ENCODE measurements at places on chromosomes 3 and 15.

- DNase-seq, result no peak
These were observed 38.1 kb upstream of the IQSEC1 start for GRCh38 chr3:13111173-13111872.

GRCh38 chr3:158713094-158713499 lies 19.2 kb downstream of the RARRES1 start:
- no peak for DNase-seq

GRCh38 chr15:27662892-27663291 lies 436.2 kb downstream of the OCA2 start:
- no peak for DNase-seq

DNA sequence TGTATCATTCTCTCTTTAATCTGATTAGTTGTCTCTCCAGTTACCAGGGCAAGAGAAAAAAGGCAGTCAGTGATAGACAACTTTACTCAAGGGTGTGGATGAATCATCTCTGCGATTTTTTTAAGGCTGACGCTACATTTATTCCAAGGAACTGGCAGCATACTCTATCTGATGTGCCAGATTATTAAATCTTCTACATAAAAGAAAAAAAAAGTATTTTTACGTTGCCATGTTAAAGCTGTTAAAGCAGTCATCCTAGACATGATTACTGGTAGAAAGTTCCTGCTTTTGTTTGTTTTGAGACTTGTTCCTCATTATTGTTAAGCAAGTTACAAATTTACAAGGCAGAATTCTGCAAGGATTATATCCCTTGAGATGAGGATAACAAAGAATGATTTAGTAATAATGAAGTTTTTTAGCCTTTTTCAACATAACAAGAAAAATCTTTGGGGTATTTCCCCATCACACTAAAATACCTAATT lies 121.7 kb downstream of the CBLB start:
- no peak for DNase-seq

All from activated CD4-positive, alpha-beta T cell treated with anti-CD3 and anti-CD28 coated beads, Interleukin-2, amount 50 U/mL, for 1 hour (primary cell).